ENCODE measurements at places on chromosomes 6 and 20. TPM values are rescaled to one million over a fixed set of nuclear protein-coding genes. Genes with fewer than 3 reads are reported as not detected.

The PSORS1C1 gene
- under 0.01 TPM for total RNA-seq

The SNPH gene
- 8.1 TPM for total RNA-seq

The TP53TG5 gene
- total RNA-seq, result not detected

The LTB gene
- total RNA-seq, result not detected

The SLC17A1 gene
- not detected for total RNA-seq
